CD4-positive, alpha-beta T cell treated with Interleukin-21 for 1 hour (primary cell): ENCODE measurements at places on chromosomes 11 and 22.

GRCh38 chr22:26651815-26652214 is 5.6 kb upstream of the MIAT start:
- no peak for DNase-seq

DNA sequence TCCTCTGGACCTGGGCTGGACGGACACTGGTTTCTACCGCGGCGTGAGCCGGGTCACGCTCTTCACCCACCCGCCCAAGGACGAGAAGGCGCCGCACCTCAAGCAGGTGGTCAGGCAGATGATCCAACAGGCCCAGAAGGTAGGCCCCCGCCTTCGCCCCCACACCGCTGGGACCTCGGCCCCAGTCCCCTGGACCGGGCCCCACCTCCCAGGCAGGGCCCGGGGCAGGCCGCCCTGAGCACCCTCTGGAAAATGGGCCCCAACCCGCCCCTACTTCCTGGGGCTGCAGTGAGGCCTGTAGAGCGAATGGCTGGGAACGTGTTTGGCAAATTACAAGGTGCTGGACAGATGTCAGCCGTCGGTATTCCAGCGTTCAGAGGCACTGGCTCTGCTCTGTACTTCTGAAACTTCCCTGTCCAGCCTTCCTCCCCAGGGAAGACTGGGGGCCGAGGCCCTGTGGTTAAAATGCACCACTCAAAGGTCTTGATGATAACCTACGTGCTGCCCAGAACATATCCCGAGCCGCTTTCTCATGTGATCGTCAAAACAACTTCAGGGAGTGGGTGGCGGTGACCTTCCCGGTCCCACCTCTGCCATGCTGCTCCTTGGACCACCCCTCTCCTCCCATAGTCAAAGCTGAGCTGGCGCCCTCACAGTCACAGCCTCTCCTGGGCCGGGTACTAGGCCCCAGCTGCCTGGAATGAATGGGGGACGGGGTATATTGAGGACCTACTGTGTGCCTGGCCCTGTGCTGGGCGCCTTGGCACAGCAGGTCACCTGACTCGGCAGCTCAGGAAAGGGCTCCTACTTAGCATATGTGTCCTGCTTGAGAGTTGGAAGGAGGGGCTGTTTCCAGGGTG is 869 bp downstream of the FAM83F start:
- DNase-seq, result no peak

GRCh38 chr11:44593251-44593650 is 27.8 kb downstream of the CD82 start:
- DNase-seq, result no peak

GRCh38 chr11:131943295-131943694 is 572.9 kb downstream of the NTM start:
- no peak for DNase-seq

DNA sequence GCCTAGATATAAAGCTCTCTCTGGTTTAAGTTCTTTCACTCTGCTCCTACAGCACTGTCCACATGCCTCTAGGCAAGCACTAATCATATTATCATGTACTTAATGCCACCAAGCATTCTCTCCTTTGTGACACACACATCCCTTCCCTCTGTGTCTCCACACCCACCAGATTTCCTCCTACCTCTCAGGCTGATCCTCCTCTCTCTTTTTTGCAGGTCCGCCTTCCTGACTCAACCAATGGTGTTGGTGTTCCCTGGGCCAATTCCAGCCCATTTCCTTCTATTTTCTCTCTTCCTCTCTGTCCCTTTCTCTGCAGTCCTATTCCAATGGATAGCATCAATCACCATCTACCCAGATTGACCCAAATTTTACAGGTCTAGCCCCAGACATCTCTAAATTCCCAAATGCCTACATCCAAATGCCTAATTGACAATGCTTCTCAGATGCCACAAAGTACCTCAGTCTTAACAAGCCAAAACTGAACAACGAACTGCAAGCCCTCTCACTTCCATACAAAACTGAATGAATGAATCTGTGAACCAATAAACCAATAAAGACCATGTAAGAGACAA is 504 bp upstream of the ZNF215 start:
- no peak for DNase-seq

DNA sequence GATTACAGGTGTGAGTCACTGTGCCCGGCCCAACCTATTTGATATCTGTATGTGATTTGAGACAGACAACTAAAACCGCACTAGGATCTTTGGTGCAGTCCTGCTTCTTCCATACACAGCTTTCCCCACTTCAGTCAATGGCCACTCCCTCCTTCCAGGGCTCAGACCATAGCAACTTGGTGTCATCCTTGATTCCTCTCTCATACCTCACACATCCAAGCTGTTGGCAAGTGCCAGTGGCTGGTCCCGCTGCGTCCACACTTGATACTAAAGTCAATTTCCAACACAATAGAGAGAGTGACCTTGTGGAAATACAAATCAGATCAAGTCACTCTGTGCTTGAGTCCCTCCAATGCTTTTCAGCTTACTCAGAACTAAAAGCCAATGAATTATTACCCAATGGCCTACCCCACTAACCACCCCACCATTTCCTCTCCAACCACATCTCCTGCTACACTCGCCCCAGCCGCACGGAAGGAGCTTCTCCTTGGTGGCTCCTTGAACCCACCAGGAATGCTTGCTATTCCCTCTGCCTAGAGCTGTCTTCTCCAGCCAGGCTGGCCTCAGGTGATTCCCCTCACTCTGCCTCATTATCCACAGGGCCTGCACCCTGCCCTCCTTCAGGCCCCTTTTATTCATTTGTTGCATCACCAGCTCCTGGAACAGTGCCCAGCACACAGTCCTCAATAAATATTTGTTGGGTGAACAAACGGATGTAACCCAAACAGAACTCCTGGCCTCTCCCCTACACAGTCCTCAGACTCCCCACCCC is 12.9 kb downstream of the ABTB2 start:
- DNase-seq, result no peak

DNA sequence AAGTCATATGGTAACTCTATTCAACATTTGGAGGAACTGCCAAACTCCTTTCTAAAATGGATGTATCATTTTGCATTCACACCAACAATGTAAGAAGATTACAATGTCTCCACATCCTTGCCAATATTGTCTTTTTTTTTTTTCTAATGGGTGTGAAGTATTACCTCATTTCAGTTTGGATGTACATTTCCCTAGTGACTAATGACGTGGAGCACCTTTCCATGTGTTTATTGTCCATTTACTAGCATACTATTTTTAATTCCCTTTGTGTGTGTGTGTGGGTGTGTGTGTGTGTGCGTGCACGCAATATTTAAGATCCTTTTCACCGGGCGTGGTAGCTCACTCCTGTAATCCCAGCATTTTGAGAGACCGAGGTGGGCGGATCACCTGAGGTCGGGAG is 62.7 kb downstream of the APOL3 start:
- DNase-seq, result no peak

GRCh38 chr11:79054636-79055035 is 386.2 kb downstream of the TENM4 start:
- no peak for DNase-seq

DNA sequence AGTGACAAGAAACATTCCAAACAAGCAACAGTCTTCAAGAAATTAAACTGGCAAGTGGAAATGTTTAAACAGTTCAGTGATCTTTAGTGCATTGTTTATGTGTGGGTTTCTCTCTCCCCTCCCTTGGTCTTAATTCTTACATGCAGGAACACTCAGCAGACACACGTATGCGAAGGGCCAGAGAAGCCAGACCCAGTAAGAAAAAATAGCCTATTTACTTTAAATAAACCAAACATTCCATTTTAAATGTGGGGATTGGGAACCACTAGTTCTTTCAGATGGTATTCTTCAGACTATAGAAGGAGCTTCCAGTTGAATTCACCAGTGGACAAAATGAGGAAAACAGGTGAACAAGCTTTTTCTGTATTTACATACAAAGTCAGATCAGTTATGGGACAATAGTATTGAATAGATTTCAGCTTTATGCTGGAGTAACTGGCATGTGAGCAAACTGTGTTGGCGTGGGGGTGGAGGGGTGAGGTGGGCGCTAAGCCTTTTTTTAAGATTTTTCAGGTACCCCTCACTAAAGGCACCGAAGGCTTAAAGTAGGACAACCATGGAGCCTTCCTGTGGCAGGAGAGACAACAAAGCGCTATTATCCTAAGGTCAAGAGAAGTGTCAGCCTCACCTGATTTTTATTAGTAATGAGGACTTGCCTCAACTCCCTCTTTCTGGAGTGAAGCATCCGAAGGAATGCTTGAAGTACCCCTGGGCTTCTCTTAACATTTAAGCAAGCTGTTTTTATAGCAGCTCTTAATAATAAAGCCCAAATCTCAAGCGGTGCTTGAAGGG is 6.0 kb downstream of the MALAT1 start:
- peak; percentile 47 for DNase-seq

GRCh38 chr22:47394504-47395440 is 632.3 kb downstream of the TBC1D22A start:
- DNase-seq, result no peak

- DNase-seq, result no peak
Measured at GRCh38 chr11:115496892-115497291, 7.3 kb downstream of the CADM1 start.

- peak; percentile 41 for DNase-seq
Measured at GRCh38 chr11:14357881-14358728, 878 bp downstream of the RRAS2 start.

- DNase-seq, result no peak
Measured at GRCh38 chr11:112363527-112363926, 102.9 kb upstream of the PLET1 start.

DNA sequence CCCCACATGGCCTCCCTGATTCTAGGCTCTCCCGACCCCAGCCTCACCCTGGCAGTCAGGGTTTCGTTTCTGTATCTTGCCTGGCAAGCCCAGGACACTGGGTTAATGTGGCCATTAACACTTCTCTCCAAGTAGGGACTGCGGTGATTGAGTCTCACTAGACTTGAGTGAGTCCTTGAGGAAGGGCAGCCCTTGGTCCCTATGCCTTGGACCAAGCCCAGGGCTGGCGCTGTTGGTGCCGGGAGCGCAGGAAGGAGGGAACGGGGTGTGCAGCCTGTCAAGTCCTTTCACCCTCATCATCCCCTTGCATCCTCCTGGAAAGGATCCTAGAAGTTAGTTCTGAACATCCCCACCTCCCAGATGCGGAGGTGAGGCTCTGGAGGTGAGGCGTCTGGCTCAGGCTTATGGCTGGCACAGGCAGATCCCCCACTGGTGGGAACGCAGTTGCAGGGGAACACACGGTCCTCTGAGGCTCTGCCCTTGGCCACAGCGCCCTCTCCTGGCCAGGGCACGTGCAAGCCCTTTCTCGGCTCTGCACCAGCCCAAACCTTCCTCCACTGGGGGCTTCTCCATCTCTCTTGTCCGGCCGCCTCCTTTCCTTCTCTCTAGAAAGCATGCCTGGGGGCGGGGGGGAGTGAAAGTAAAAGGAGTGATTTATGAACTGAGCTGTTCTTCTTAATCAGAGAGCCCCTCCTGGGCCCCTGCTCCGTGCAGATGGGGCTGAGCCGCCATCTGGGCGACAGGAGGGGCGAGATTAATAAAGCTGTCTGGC is 56.7 kb downstream of the TP53I11 start:
- peak; percentile 55 for DNase-seq

- DNase-seq, result no peak
Measured at GRCh38 chr22:16651217-16651616, 58.6 kb upstream of the CCT8L2 start.

GRCh38 chr11:81104051-81104450 is 1629.6 kb downstream of the FAM181B start:
- DNase-seq, result no peak

GRCh38 chr11:73757598-73757997 is 3.3 kb downstream of the RAB6A start:
- no peak for DNase-seq

DNA sequence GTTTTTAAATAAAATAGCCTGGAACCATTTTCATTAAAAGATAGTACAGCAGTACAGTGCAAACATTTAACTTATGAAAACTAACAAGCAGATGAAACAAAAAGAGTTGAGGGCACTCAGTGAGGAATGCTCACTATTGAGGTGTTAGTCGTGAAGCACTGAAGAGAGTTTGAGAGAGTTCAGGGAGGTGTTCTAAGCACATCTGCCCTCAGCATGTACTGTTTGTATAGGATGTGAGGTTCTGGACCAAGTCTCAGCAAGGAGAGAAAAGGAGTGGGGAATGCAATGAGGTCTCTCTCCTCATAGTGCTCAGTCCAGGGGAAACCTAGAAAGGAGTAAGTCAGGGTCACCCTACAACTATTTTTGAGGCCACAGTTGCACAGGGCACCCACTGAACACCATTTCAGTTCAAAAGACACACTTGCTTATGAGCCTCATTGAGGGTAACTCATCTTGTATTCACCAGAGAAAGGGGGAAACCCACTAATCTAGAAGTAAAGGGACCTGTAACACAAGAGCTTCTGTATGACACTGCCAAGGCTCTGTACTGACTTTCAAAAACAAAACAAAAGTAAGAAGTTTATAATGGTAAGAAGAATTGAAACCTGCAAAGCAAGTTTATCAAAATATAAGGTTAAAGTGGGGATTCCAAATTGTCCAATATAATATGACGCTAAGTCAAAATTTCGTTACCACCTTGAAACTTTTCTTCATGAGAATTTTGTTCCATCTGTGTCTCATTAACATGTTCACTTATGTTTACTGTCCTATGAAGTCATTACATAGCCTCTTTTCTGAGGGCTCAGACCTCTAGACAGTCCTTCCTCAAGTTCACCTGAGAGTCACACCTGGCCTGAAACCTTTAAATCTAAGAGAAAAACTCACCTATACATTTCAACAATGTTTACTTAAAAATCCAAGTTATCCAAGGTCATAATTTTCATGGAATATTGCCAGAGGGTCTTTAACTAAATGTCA is 275.3 kb downstream of the ETS1 start:
- no peak for DNase-seq

DNA sequence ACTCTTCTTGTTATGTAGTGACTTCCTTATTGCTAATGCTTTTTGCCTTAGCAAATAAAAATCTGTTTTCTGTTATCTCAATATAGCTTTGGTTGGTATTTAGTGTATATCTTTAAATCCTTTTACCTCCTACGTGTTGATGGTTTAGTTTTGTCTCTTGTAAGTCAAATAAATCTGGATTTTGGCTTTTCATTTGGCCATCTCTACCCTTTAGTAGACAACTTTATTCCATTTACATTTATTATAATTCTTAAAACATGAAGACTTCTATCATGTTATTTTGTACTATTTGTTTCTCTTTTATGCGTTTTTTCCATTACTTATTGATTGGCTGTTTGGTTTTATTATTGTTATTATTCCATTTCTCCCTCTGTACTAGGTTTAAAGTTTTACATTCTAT is 19.5 kb upstream of the ALKBH3 start:
- DNase-seq, result no peak

DNA sequence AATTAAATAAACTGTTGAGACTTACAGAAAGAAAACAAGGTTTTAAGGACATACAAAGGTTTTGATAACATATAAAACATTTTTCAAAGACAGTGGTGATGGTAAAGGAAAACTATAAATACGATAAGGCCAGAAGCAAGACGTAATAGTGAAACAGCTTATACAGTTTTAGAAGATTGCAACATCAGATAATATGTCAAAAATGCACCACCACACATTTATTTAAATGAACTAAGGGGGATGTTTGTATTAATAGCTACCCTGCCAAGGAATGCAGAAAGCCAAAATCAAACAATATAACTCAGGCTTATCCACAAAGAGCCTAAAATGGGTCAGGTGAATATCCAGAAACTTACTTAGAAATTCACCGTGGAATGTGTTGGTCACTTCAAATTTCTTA is 981.6 kb upstream of the FAT3 start:
- DNase-seq, result no peak

- peak; percentile 58 for DNase-seq
Measured at GRCh38 chr22:40345815-40346184, 500 bp upstream of the ADSL start.
